ENCODE measurements at places on chromosomes 11 and 22.

DNA sequence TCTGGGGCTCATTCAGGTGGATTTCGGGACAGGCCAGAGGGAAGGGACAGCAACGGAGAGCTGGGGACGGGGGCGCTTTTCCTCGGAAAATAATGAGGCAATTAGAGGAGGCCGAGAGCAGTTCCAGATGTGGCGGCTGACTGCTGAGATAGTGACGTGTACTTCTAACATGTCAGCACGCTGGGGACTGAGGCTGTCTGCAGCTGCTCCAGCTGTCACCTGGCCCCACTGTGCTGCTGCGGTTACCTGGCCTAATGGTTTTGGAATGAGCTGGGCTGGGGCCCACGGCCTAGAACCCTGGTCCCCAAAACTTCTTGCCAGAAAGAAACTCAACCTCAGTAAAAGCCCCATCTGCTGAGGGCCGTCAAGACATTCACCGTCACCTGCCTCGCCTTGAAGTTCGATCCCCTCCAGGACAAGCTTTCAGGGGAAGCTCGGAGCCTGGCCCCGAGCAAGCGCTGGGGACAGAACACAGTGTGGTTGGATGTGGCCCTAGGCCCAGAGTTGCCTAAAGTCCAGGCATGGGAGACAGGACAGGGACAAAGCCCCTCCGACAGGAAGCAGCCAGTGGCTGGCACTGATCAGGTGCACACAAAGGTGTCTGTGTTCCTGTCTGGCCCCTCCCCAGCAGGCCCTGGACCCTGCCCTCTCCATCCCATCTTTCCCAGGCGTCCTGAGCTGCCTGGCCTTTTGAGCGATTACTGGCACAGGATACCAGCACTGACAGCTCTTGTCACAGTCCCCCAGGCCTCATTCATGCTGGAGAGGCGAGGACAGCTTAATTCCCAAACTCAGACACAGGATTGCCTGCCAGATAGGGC is 22.1 kb downstream of the RPUSD4 start:
- no peak for DNase-seq

- no peak for DNase-seq
Observed at GRCh38 chr11:130592056-130592455, 143.6 kb downstream of the ADAMTS15 start.

- peak; percentile 18 for DNase-seq
Observed at GRCh38 chr11:22657101-22657694, 9.2 kb upstream of the GAS2 start.

DNA sequence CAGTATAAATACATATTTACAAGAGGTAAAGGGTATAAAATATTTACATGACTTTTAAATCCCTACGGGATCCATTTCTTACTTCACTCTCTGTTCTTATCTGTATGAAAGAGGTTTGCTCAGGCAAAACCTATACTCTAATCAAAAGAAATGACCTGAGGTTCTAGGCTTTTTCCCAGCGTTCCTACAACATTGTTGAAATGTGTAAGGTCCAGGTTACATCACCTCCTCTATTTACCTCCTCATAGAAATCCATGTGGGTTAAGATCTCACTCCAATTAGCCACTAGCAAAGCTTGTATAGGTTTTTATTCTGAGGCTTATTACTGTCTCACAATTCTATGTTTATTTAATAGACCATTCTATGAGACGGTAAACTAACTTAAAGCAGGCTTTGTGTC is 12.0 kb upstream of the OR51L1 start:
- DNase-seq = no peak

GRCh38 chr11:117826832-117827231 is 2.3 kb upstream of the FXYD2 start:
- DNase-seq = no peak

- DNase-seq = no peak
Observed at GRCh38 chr11:100573911-100574513, 113.1 kb upstream of the ARHGAP42 start.

DNA sequence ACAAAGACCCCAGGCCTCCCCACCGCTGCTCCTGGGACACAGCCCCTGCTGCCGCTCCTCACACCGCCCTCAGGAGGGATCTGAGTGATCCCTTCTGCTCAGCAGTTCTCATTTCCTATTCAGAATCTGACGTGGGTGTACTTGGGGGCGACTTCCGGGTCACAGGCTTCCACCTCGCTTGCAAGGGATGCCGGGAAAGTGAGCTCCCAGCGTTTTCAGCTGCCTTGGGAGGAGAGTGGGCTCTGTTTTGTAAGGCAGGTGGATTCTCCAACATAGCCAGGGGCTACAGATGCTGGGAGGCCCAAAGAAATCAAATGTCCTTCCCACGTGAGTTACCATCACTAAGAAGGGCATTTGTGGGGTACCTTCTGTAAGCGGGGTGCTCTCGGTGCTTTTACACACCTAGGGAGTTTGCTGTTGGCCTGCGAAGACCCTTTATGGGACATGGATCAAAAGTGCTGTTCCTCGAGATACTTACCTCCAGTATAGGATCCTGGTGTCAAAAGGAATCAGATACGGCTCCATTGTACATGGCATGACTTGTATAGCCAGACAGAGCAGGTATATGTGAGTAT is 9.7 kb upstream of the LRRC10B start:
- DNase-seq = no peak

DNA sequence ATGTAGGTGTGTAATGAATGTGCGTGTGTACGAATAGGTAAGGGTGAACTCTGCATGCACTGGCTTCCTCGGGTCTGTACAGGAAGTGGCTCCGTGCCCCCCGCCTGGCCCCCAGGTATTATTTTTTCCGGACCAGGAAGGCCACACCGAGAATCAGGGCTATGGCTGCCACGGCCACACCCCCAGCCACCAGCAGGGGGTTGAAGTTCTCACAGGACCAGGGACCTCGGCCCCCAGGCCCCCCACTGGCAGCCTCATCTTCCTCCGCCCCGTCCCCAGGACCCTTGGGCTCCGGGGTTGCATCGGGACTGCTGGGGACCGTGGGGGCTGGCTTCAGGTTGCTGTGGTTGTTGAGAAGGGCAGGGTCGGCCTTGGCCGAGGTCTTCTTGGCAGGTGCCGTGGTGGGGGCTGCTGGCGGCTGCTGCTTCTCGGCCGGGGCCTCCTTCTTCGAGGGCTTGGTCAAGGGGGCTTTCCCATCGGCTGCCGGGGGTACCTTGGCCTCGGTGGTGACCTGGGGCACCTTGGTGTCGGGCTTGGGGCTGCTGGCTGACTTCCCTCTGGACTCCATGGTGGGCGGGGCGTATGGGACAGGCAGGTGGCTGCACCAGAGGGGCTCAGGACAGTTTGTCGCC is 1.8 kb downstream of the CEND1 start:
- no peak for DNase-seq

DNA sequence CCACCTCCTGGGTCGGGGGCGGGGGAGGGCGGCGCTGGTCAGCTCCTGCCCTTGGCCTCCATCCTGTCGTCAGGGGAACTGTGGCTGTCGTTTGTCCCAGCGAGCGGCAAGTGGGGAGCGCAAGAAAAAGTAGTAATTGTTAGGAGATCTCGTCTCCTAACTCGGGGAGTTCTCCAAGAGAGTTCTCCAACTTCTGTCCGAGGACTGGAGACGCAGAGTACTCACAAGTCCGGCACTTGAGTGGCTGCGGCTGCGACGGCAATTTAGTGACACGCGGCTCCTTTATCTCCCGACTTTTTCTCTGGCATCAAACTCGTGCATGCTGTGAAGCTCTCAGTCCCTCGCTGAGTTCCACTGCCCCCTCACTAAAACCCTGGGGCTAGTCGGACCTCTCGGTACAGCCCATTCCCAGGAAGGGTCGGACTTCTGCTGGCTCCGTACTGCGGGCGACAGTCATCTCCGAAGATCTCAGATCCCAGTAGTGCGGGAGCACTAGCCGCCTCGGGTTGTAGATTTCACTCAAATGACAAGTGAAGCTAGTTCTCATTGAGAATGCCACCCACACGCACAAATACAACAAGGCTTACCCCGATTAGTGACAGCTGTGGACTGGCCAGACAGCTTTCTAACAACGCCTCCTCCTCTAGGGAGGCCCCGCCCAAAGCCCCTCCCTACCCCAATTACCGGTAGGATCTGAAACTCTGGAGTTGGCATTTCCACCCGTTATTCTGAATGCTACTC is at the start of gene PGR:
Gene PGR, minus strand, starts transcription at position 611 of the 741 bp plus-strand sequence. CDS start 743 bp downstream, outside the sequence.
- no peak for DNase-seq

DNA sequence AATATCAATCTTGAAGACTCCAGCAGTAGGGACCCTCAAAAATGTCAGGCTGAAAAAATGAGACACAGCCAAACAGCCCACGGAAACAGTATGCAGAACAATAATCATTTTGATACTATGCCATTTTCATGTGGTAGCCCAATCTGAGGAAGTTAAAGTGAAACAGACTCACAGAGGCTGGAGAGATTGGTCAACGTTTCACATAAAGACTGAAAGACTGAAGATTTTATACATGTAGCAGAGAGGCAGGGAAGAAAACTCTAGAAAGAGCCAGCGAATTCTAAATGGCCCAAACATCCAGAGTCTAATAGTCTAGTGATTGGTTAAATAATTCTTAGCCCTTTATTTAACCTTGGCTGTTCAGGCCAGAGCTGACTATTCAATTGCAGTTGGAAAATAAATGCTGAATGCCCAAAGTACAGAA is 49.4 kb downstream of the MAML2 start:
- peak; percentile 31 for DNase-seq

DNA sequence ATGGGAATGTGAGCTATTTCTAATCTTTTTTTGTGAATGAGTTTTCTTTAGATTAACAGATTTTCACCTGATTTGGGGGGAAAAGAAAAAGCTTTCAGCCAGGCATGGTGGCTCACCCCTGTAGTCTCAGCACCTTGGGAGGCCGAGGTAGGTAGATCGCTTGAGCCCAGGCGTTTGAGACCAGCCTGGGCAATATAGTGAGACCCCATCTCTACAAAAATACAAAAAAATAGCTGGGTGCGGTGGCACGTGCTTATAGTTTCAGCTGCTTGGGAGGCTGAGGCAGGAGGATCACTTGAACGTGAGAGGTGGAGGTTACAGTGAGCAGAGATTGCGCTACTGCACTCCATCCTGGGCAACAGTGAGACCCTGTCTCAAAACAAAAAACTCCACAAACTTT is 92.2 kb downstream of the HSD17B12 start:
- no peak for DNase-seq

GRCh38 chr11:30936491-30936890 is 350.3 kb upstream of the MPPED2 start:
- DNase-seq = no peak
